ENCODE measurements at places on chromosomes 7 and 10. TPM values are rescaled to one million over a fixed set of nuclear protein-coding genes. Genes with fewer than 3 reads are reported as not detected.

ACSL5 gene
- total RNA-seq, result 7.1 TPM

RAB19 gene
- 0.99 TPM for total RNA-seq

SUGCT gene
- 5.3 TPM for total RNA-seq

ACTR3C gene
- 5.8 TPM for total RNA-seq

ABCB1 gene
- total RNA-seq, result 18.5 TPM

ASAH2B gene
- 4.6 TPM for total RNA-seq

GRM3 gene
- 22.1 TPM for total RNA-seq

Data from spinal cord (tissue), 10 donors.